ENCODE measurements at places on chromosomes 6 and 20. TPM values are rescaled to one million over a fixed set of nuclear protein-coding genes. Genes with fewer than 3 reads are reported as not detected.

ANKEF1 gene
- total RNA-seq = 2.7 TPM

DNA sequence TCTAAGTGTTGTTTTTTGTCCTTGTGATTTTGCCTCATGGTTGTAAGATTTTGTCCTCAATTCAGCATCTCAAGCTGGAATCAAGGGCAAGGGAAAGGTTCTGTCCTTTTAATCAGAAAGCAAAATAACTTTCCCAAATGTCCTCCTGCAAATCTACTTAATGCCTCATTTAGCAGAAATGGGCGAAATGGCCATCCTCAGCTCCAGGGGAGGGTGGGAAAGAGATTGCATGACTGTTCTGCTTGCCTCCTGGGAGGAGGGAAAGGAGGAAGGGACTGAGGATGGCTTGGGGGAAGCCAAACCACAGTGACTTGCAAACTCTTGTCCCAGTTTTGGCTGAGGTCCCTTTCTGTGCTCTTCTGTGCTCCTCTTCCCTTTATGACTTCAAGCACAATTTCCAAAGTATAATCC, 43.4 kb downstream of the TNFAIP3 start:
- no peaks in the 10 kb centered on the region for H3K27me3 ChIP-seq
- no peaks in the 10 kb centered on the region for H3K36me3 ChIP-seq
- no peak overlapping the region for H3K27ac ChIP-seq
- H3K4me3 ChIP-seq = no peak overlapping the region
- peaks cover 1% of the 10 kb centered on the region for H3K4me1 ChIP-seq
- no peak for DNase-seq

KDM1B gene
- total RNA-seq = 9.2 TPM

GRCh38 chr6:109701221-109701620, 10.1 kb downstream of the FIG4 start:
- DNase-seq = no peak
- no peaks in the 10 kb centered on the region for H3K36me3 ChIP-seq
- no peak overlapping the region for H3K27ac ChIP-seq
- H3K27me3 ChIP-seq = no peaks in the 10 kb centered on the region
- H3K4me1 ChIP-seq = no peaks in the 10 kb centered on the region

All from naive thymus-derived CD4-positive, alpha-beta T cell (primary cell).